Choroid plexus epithelial cell (primary cell): ENCODE measurements at places on chromosomes 4 and X.

DNA sequence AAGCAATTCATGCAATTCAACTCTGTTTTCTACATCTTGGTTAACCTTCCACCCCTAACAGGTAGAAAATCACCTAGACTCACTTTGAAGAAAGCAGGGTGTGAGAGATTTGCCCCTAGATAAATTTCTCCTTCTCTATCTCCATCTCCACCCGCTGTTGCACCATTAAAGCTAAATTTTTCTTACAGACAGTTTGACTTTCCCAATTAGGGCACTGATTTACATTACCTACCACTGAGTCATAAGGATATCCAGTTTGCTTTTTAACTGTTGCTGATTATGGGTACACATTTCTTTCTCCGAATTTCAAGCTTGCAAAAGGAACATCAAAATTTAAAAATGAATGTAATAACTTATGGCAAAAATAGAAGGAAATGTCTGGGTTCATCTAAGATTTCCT is 13.0 kb downstream of the SLC7A11 start:
- DNase-seq: no peak

DNA sequence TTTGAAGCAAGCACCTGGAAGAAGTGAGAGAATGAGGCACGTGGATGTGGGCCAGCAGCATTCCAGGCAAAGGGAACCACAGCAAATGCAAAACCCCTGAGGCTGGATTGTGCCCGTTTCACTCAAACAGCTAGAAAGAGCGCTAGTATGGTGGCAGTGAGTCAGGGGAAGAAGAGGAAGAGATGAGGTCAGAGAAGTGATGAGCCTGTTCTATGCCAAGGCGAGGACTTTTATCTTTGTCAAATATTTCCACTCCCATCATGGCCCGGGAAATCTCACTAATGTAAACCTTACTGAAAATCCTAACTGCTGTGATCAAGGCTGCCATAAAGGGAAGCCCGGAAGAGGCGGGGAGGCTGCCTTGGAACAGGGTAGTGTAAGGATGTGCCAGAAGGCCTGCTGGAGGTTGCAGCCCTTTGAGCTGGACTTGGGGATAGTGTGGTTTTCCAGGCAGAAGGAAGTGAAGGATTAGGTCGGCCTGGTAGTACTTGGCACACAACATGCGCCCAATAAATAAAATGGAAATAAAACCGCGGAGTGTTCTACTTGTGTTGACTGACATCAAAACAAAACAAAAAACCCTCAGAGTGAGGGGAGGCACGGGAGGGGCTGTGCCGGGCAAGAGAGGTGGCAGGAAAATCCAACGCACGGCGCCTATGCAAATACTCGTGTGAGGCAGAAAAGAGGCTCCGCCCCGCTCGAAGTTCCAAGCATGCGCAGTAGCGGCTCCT is 1.2 kb upstream of the CDK16 start:
- DNase-seq: peak; percentile 44

DNA sequence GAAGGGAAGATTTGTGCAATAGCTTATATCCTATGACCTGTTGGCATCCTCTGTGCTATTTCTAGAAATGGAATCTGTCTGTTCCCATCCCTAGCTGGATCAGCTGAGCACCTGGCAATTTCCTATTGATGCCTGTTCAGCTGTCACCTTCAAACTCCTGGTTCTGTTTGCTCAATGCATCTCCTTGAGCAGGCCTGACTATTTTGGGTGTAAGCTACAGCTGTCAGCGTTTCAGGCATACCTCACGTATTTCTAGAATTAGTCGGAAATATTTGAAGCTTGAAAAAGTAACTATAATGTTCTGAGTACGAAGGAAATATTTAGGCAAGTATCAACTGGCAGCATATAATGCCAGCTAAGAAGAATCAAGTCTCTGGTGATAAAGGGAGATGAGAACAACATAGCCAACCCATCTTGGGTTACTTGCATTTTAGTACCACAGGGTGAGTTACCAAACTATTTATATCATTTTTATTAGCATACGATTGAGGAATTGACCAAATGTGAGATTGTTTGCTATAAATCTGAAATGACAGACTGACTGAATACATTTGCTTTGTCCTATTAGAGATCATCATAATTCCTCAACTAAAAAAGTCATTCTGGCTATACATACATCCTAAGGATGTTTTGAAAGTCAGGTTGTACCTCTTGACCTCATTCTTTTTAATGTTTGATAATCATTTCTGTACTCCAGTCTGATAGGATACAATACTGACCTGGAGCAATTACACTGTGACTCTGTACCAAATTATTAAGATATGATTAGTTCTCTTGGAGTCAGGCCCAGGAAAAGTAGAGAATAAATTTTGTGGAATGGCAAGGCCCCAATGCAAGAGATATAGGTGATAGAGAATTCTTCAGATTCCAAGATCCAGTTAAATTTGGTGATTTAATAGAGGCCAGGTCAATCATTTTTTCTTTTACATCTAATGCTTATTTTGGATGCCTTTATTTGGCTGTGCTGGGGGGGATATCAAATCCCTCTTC is 36.4 kb upstream of the PLAC1 start:
- DNase-seq: no peak

GRCh38 chr4:152359208-152360044 is 176.5 kb downstream of the FBXW7 start:
- DNase-seq: no peak

GRCh38 chr4:337932-338758 is 531 bp downstream of the ZNF141 start:
- peak; percentile 54 for DNase-seq

- DNase-seq: no peak
These were observed 10.9 kb upstream of the HTRA3 start for GRCh38 chr4:8258552-8259212.

DNA sequence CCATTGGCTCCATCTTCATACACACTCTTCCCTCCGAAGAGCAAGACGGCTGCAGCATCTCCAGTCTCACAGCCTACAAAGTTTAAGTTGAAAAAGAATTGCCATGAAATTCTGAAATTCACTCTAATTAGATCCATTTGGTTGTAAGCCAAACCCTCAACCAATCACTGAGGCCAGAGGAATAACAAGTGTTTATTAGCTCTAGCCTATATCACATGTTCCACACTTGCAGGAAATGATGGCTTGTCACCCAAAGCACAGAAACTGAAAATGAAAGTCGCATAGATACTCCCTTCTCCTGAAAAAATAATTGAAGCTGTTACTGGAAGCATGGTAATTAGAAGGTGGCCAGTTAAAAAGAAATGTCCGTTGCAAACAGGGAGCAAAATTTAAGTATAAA is 1071.8 kb downstream of the CCSER1 start:
- DNase-seq: peak; percentile 20

DNA sequence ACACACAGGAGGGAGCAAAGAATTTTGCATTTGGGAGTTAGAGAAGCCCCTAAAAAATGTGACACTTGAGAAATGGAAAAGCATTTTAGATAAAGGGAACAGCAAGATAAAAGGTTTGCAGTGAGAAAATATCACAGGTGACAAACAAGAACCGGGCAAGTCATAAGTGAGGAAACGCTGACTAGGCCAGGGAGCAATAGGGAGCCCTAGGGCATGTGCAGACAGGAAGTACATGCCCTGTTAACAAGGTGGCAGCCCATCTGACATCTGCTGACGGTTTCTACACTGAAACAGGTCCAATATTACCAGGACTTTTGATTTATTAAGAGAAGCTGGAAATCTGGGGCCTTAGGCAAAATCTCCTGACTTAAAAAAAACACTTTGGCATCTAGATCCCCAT is 4.0 kb upstream of the IL13RA1 start:
- DNase-seq: no peak

DNA sequence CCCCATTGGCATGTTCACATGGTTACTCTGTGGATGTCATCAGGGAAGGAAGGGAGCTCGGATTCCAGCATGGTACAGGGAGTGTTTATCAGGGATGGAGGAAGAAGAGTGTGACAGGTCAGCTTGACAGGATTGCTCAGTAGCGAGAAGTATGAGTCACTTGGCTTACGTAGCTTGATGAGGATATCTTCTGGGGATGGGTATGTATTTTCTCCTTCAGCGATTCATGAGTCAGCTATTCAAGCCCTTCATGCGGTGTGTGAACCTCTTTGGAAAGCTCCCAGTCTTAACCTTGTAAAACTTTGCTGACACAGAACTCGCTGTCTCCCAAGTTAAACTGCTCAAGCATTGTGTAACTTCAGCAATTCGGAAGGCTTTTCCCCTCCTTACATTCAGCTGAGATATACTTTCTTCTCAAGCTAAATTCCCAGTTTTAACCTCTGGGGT is 275.4 kb downstream of the ARHGAP10 start:
- DNase-seq: peak; percentile 99

GRCh38 chr4:111323916-111324315 is 701.0 kb upstream of the PITX2 start:
- DNase-seq: peak; percentile 24

DNA sequence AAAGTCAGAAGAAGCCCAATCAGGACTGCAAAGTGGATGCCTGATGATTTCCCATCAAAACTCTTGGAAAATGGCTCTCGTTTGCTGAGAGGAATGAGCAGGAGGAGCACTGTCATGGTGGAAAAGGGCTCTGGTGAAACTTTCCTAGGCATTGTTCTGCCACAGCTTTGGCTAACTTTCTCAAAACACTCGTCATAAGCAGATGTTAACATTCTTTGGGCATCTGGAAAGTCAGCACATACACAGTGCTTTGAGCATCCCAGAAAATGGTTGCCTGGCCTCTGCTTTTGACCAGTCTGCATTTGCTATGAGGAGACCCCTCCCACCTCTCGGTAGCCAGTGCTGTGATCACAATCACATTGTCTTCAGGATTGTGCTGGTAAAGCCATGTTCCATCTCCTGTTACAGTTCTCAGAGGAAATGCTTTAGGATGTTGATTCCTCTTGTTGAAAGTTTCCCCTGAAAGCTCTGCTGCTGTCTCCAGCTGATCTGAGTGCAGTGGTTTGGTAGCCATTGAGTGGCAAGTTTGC is 25.2 kb upstream of the TBC1D14 start:
- DNase-seq: no peak

- DNase-seq: no peak
These were observed 107.4 kb upstream of the SLC4A4 start for GRCh38 chr4:71231129-71232055.

GRCh38 chr4:2079006-2079405 is 19.9 kb downstream of the NAT8L start:
- no peak for DNase-seq

GRCh38 chrX:136028383-136028984 is 43.2 kb downstream of the SLC9A6 start:
- DNase-seq: peak; percentile 79

DNA sequence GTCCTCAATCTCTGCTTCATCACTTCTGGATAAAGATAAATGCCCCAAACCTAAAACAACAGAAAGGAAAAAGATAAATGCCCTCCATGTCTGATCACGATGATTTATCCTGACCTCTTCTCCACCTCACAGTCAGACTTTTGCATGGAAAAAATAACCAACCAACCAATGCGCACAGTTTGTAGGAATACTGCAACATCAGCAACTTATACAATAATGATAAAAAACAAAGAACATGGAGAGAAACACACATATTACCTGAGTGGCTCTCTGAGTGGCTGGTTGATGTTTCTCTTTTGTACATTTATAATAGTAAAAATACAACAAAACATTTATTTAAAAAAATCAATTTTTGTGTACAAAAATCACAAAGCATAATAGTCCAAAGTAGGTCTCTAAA is 93.0 kb upstream of the PUDP start:
- no peak for DNase-seq

DNA sequence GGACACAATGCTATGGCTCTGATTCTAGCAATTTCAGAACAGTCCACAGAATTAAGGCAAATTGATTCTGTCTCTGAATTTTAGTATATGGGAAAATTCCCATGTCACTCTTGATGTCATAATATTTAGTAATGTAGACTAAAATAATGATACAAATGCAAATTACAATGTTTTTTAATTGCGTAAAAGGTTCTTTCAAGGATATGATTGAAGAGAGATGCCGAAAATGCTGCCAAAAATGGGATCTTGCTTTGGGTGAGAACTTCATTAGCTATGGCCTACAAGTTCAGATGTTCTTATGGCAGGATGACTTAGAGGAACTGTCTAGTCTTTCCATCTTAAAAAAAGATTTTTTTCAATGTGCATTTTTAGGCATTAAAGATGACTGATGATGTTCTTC is 170.6 kb downstream of the TMA16 start:
- no peak for DNase-seq

DNA sequence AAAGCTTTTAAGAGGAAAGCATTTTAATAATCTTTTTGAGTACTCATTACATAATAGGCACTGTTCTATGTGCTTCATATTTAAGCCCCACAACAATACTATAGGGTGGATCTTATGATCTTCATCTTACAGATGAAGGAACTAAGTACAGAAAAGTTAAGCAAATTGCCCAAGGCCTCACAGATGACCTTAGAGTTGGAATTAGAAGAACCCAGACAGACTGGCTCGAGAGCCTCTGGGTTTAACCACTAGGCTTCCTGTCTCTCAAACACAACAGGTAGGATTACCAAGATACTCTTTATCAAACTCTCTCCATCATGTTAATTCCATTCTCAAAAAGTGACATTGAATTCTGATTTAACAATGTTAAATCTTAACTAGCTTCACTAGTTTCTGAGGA is 23.8 kb downstream of the TRPC5 start:
- DNase-seq: no peak

GRCh38 chrX:23003116-23003515 is 3.4 kb downstream of the DDX53 start:
- DNase-seq: peak; percentile 46

DNA sequence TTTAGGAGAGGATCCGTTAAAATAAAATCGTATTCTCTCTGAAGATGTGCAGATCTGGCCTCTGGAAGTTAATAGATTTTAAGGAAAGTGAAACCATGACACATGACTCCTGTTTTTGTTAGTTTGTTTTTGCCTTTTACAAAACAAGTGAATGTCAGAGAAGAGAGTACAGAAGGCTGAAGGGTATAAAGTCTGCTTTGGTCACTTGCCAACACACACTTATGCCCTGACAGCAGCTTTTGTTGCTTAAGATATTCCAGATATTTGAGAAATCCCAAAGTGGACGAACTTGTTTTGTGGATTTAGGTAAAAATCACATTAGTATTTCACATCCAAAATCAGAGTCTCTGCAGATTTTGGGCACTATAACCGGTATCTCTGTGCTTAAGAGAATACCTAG is 192.4 kb upstream of the RASGEF1B start:
- no peak for DNase-seq

- DNase-seq: no peak
These were observed 287.8 kb upstream of the GK2 start for GRCh38 chr4:79695848-79696247.

- DNase-seq: no peak
These were observed 101.9 kb downstream of the CT47B1 start for GRCh38 chrX:120773801-120774200.

GRCh38 chr4:42123071-42123644 is 29.3 kb downstream of the BEND4 start:
- DNase-seq: no peak

- DNase-seq: no peak
These were observed 64.1 kb downstream of the USP46 start for GRCh38 chr4:52595001-52595400.

- DNase-seq: peak; percentile 50
These were observed 33.7 kb upstream of the FGF13 start for GRCh38 chrX:138745196-138745595.

- no peak for DNase-seq
These were observed 91.7 kb downstream of the PHOX2B start for GRCh38 chr4:41656572-41657520.
